Left forelimb (tissue), 1 donor: ENCODE measurements at places on chromosomes 2 and 18.

GRCh38 chr2:165933211-165933910 lies 20.2 kb downstream of the TTC21B start:
- no peak for DNase-seq

DNA sequence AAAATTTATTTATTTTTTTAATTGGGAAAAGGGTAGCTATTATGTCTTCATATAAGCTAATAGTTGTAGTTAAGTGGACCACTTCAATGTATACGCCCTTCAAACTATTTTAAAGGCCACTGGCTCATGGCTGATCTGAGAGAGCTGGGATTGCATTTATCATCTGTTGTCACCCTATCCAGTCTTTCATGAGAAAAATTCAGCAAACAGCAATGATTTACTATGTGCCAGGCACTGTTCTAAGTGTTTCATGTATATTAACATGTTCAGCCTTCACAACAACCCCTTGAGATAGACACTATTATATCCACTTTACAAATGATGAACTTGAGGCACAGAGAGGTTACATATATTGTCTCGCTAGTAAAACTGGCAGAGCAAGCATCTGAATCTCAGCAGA lies 66.1 kb upstream of the ZNF397 start:
- no peak for DNase-seq

- no peak for DNase-seq
These were observed 93.4 kb upstream of the FN1 start for GRCh38 chr2:215529271-215529670.

DNA sequence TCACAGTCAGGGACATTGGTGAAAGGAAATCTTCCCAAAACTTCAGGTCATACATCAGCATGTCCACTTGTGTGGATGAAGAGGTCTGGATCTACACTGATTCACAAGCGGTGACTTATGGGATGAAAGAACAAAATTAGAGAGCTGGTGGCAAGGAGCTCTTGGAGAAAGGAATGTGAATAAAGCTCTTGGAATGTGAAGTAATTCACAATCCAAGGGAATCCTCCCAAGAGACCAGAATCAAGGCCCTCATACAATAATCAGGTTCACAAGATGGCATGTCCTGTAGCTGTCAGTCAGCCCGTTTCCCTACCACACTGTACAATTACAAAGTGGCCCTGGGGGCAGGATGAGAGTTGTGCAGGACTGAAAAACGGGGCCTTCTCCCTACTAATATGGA lies 96.2 kb downstream of the MRPS9 start:
- DNase-seq = no peak

GRCh38 chr2:56674084-56674483 lies 490.3 kb downstream of the CCDC85A start:
- no peak for DNase-seq

GRCh38 chr18:47929681-47930198 lies 719 bp downstream of the SMAD2 start:
- DNase-seq = no peak

DNA sequence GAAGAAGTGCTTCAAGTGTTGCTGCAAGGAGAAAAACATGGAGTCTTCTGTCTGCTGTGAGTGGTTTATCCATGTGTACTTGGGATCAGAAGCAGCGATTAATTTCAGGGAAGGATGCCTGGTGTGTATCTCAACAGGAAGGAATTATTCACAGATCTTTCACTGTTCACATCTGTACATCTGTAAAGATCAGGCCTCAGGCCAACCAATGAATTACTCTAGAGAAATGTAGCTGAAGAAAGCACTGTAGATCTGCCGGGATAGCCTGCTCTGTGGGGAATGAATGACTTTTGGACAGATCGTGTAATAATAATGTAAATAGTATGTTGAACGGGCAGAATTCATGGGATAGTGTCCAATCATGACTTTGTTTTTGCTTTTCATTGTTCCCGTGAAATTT lies 54.0 kb upstream of the SPP2 start:
- DNase-seq = no peak

GRCh38 chr18:9092665-9093064 lies 9.8 kb upstream of the NDUFV2 start:
- no peak for DNase-seq

- peak; percentile 34 for DNase-seq
These were observed 99.9 kb downstream of the PXDN start for GRCh38 chr2:1644427-1644826.

DNA sequence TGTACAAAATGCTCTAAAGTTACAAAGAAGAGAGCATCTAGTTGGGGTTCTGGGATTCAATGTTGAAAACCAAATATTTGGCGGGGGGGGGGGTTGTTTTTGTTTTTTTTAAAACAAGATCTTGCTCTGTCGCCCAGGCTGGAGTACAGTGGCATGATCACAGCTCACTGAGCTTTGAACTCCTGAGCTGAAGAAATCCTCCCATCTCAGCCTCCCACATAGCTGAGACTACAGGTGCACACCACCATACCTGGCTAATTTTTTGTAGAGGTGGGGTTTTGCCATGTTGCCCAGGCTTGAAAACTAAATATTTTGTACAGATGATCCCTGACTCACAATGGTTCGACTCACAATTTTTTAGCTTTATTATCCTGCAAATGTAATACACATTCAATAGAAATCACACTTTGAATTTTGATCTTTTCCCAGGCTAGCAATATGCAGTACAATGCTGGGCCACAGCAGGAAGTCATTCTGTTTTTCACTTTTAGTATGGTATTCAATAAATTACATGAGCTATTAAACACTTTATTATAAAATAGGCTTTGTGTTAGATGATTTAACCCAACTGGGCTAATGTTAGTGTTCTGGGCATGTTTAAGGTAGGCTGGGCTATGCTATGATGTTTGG lies 7.6 kb downstream of the BARD1 start:
- no peak for DNase-seq

GRCh38 chr2:109563288-109563687 lies 50.5 kb downstream of the SEPTIN10 start:
- no peak for DNase-seq

DNA sequence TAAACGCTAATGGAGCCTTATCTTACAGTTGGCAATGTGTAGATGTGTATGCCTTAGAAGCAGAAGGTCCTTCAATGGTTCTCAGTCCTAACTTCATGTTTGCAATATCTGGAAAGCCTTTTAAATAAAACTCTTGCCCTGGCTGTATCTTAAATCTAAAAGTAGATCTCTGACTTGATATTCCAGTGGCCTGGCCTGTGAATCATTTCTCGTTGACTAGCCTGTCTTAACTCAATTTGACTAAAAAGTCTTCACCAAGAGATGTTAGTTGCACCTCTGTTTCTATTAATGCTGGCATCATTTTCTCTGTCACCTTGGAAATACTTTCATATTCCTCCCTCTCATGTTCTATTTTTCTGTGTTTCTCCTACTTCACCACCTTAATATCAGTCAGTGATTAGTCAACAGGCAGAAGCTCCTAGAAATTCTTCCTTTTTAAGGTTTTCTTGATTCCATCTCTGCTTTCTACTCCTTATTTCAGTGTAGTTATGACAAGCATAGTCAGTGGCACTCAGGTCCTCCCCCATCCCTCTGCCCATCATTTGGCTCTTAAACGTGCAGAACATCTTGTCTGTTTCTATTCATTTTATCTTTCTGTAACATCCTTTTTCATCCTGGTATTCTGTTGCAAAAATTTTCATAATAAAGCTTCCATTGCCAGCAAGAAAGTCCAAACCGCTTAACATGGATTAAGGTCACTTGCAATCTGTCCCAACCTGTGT lies 4.3 kb downstream of the ITGAV start:
- DNase-seq = no peak

- DNase-seq = no peak
These were observed 427.1 kb downstream of the RND3 start for GRCh38 chr2:150060341-150060740.

DNA sequence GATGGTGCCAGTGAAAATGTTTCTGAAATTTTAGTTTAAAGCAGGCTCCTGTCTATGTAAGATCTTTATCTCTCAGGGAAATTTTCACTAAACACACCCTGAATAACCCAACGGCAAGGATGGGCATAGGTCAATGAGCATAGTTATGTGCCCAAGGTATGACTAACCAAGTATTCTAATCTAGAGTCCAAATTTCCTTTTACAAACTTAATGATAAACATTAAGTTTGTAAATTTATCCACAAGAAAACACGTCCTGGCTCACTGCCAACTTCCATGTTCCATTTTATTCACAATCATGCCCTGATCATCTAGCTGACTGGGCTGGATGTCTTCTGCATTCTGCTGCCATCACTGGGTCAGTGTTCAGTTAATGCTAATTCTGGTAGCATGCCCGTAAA lies 151.2 kb downstream of the SRBD1 start:
- DNase-seq = no peak

GRCh38 chr2:25339791-25340180 lies 1.9 kb downstream of the DNMT3A start:
- no peak for DNase-seq

GRCh38 chr18:41745166-41746049 lies 209.6 kb upstream of the PIK3C3 start:
- DNase-seq = peak; percentile 67

- DNase-seq = no peak
These were observed 14.7 kb upstream of the PUM2 start for GRCh38 chr2:20365249-20365817.

GRCh38 chr2:220005362-220005761 lies 377.9 kb downstream of the SLC4A3 start:
- no peak for DNase-seq

- no peak for DNase-seq
These were observed 54.1 kb upstream of the CAB39 start for GRCh38 chr2:230658577-230658876.

DNA sequence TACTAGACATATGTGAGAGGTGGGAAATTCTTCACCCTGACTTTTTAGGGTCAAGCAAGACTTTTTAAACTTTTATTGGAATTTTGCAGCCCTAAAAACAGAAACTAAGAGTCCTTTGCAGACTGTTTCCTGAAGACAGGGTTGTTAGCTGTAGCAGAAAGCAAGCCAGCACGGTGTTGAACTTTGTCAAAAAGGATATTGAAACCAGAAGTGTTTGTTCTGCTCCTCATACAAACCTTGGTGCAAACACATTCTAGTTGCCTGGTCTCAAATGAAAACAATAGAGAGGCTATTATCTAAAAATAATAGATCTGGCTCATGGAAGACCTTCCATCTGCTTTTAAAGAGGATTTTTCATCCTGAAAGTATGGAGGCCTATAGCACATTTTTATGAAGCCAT lies 65.8 kb upstream of the IGFBP5 start:
- DNase-seq = no peak

DNA sequence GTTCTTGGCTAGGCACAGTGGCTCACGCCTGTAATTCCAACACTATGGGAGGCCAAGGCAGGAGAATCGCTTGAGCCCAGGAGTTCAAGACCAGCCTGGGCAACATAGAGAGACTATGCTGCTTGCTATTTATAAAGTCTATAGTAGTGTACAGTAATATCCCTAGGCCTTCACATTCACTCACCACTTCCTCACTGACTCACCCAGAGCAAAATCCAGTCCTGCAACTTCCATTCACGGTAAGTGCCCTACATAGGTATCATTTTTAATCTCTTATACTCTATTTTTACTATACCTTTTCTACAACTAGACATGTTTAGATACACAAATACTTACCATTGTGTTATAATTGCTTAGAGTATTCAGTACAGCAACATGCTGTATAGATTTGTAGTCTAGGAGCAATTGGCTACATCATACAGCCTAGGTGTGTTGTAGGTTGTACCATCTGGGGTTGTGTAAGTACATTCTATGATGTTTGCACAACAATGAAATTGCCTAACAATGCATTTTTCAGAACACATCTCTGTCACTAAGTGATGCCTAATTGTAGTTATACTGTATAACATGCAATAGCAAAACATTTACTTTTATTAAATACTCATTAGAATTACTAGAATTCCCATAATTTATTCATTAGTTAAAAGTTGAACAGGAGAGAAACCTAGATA lies 8.8 kb downstream of the DHX57 start:
- no peak for DNase-seq

DNA sequence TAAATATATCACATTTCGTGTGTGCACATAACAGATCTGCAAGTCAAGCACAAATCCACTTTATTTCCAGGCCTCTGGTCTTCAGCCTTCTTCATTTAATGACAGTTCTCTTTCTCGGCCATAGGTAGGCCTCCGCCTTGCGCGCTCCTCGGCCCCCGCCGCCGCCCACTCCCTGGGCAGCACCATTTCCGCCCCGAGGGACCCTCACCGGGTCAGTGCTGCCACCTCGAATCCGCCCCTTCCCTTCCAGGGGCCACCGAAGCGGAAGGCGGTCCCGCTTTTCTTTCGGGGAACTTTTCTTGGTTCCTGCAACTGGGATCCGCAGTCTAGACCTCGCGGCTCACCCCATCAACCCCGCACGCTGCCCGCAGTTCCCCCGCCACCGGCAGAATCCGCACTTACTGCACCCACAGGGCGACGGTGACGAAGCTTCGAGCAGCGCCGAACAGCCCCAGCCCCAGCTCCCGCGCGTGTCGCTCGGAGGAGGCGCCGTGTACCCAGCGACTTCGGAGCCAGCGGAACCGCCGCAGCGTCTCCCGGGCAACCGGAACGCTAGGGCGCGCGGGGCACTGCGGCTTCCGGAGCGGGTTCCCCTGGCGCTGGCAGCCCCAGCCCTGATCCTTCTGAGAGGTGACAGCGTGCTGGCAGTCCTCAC lies at the start of gene CDKL4:
CDKL4 (minus strand) TSS at position 502 of the 655 bp plus-strand sequence.
- no peak for DNase-seq

DNA sequence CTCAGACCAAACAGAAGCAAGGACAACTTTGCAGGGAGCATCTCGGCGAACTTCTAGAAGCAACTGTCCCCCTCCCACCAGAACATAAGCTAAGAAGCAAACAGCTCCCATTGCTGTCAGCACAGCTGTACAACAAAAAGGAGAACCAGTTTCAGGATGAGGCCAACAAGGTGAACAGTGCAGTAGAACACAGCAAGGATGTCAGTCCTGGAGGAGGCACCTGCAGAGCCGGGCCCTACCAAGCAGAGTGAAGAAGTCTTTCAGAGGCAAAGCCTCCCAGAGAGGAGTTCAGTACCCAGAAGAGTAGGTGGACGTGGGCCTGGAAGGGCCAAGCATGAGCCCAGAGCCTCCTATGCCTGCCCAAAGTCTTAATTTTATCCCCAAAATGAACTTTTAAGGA lies 1.0 kb downstream of the PASK start:
- no peak for DNase-seq

DNA sequence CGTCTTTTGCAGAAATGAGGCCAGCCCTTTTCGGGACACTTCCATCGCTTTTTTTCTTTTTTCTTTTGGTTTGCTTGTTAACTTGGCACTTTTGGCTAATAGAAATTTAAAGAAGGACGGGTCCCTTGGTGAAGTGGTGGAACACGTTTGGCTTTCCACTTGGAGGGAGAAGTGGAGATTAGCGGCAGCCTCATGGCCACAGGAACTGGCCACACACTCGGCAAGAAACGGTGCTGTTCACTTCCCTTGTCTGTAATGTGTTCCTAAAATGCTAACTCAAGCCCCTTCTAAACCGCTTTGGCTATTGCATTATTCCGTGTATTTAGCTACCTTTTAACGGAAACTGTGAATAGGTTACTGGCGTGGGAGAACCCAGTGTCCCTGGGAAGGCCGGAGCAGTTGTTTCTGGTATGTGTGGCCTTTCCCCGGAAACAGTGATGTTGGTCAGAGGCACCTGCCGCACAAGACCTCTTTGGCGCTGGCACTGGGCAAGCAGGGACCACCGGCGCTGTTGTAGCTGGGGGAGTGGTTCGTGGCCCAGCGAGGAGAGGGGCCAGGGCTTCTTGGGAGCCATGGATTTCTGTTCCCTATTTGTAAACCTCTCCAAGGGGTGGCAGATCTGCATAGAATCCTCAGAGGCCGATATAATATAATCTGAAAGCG lies 981 bp downstream of the RAMP1 start:
- DNase-seq = no peak

- no peak for DNase-seq
These were observed 69.0 kb upstream of the DDX18 start for GRCh38 chr2:117745537-117745936.

- DNase-seq = peak; percentile 74
These were observed 69.3 kb upstream of the BZW1 start for GRCh38 chr2:200742426-200742825.

GRCh38 chr2:207504513-207505170 lies 25.1 kb upstream of the CREB1 start:
- peak; percentile 68 for DNase-seq
